ENCODE measurements at places on chromosomes 11 and 22. TPM values are rescaled to one million over a fixed set of nuclear protein-coding genes. Genes with fewer than 3 reads are reported as not detected.

The RCOR2 gene
- polyA plus RNA-seq, result not detected

The P4HA3 gene
- polyA plus RNA-seq, result 30.6 TPM

The ABCC8 gene
- not detected for polyA plus RNA-seq

The KDM4D gene
- 0.45 TPM for polyA plus RNA-seq

The C11orf52 gene
- polyA plus RNA-seq, result 0.78 TPM

GRCh38 chr22:35615156-35615555 is 2.0 kb downstream of the MB start:
- no peak overlapping the region for H3K4me3 ChIP-seq
- H3K27ac ChIP-seq, result no peak overlapping the region
- no peaks in the 10 kb centered on the region for H3K36me3 ChIP-seq
- DNase-seq, result peak; percentile 42
- 0 out of 2 replicates have a peak, but pooled peaks cover 5% of the 10 kb centered on the region for H3K4me1 ChIP-seq

DNA sequence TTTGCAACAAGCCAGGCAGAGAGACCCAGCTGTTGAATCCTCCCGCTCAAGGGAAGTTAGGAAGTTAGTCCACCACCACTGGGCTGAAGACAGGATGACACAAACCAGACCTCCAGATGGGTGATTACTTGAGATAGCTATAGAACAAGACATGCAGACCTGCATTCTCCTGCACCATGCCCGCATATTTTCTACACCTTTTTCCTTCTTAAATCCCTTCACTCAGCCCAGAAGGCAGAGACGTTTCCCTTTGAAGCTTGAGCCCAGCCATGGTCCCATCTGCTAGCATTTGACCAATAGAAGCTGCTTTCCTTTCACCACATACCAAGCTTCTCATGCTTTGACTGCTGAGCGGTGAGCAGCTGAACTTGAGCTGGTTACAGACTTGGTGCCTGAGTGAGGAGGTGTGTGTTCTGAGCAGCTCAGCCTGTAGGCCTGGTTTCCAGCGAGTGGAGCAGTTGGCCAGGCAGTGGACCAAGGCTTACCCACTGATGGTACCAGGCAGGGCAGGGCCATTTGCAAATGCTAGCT is 29.2 kb upstream of the CBX6 start:
- no peaks in the 10 kb centered on the region for H3K4me1 ChIP-seq
- no peak for DNase-seq
- H3K4me3 ChIP-seq, result no peak overlapping the region

GRCh38 chr11:35655856-35656255 is 6.7 kb upstream of the TRIM44 start:
- no peaks in the 10 kb centered on the region for H3K27me3 ChIP-seq
- H3K27ac ChIP-seq, result no peak overlapping the region
- H3K36me3 ChIP-seq, result no peaks in the 10 kb centered on the region
- no peaks in the 10 kb centered on the region for H3K4me1 ChIP-seq
- H3K4me3 ChIP-seq, result no peak overlapping the region
- DNase-seq, result no peak

DNA sequence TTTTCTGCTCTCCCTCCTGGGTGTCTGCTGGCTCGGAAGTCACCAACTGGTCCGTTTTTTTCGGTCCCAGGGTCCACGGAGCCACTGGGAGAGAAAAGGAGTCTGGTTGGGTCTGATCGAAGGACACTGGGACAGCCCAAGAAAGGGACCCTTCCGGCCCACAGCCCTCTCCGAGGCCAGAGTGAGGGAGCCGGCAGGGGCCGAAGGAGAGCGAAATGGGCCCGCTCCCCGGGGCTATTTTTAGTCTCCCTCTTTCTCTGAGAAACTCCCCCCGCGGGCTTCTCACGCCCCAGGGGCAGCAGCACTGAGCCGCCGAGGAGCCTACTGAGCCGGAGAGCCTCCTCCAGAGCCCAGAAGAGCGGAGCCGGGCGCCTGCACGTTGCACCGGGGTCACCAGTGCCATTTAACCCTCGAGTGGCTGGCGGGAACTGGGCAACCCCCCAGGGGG is 1.9 kb downstream of the ESAM start:
- H3K27me3 ChIP-seq, result peaks cover 60% of the 10 kb centered on the region
- H3K27ac ChIP-seq, result no peak overlapping the region
- H3K36me3 ChIP-seq, result no peaks in the 10 kb centered on the region
- H3K4me3 ChIP-seq, result no peak overlapping the region

DNA sequence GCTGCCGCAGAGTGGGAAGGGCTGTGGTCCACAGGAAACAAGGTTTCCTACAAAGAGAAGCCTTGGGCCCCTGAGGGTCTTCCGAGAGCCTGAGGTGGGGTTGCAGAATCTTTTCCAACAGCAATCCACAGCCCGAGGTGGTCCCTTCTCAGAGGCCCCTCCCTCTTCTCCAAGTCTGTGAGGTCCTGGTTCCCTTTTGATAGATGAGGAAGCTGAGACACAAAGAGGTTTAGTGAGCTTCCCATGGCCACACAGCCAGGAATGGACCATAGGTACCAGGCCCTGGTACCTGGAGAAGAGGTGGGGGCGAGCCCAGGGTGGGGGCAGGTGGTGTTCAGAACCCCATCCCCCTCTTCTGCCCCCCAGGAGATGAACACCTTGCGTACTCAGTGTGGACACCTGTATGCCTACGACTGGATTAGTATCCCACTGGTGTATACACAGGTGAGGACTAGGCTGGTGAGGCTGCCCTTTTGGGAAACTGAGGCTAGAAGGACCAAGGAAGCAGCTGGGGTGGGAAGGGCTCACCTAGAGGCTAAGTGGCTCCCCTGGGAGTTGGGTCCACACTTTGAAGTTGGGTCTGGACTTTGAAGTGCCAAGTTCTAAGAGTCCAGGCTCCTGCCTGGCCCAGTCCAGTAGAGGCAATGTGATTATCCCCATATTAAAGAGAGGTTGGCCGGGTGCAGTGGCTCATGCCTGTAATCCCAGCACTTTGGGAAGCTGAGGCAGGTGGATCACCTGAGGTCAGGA is 7.0 kb downstream of the BEST1 start:
- no peaks in the 10 kb centered on the region for H3K27me3 ChIP-seq
- 0 out of 2 replicates have a peak, but pooled peaks cover 4% of the 10 kb centered on the region for H3K36me3 ChIP-seq
- H3K4me1 ChIP-seq, result peaks cover 18% of the 10 kb centered on the region
- H3K27ac ChIP-seq, result no peak overlapping the region
- no peak for DNase-seq

DNA sequence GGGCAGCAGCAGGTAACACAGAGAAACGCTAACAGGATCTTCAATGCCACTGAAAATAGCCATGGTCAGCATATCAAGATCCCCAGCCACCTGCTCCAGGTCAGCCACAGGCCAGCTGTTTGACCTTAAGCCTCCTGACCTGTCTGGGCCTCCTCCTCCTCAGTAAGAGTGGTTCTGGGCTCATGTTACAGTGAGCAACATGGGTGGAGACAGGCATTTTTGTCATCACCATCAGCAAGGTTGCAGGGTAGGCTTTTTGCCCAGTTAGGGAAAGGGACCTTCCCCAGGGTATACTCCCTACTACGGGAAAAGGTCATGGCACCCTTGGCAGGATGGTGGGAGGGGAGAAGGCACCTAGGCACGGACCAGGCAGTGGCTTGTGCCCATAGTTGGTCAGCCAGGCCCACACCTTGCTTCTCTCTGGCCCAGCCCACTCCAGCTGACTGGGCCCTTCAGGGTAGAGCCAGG is 131.8 kb upstream of the PARVA start:
- H3K27me3 ChIP-seq, result no peaks in the 10 kb centered on the region
- H3K4me1 ChIP-seq, result peaks cover 13% of the 10 kb centered on the region
- peaks cover 24% of the 10 kb centered on the region for H3K36me3 ChIP-seq
- H3K27ac ChIP-seq, result peak overlapping the region; percentile 5
- H3K4me3 ChIP-seq, result no peak overlapping the region
- peak; percentile 45 for DNase-seq

- H3K4me1 ChIP-seq, result peaks cover 5% of the 10 kb centered on the region
- no peak overlapping the region for H3K27ac ChIP-seq
- no peak overlapping the region for H3K4me3 ChIP-seq
- peaks cover 10% of the 10 kb centered on the region for H3K27me3 ChIP-seq
- H3K36me3 ChIP-seq, result no peaks in the 10 kb centered on the region
Measured at GRCh38 chr11:23540101-23540561, 679.9 kb upstream of the CCDC179 start.

- H3K4me1 ChIP-seq, result peaks cover 11% of the 10 kb centered on the region
- H3K36me3 ChIP-seq, result 0 out of 2 replicates have a peak, but pooled peaks cover 5% of the 10 kb centered on the region
- no peak overlapping the region for H3K4me3 ChIP-seq
- no peaks in the 10 kb centered on the region for H3K27me3 ChIP-seq
- DNase-seq, result peak; percentile 75
Measured at GRCh38 chr11:129061492-129062230, 119.0 kb upstream of the TP53AIP1 start.

DNA sequence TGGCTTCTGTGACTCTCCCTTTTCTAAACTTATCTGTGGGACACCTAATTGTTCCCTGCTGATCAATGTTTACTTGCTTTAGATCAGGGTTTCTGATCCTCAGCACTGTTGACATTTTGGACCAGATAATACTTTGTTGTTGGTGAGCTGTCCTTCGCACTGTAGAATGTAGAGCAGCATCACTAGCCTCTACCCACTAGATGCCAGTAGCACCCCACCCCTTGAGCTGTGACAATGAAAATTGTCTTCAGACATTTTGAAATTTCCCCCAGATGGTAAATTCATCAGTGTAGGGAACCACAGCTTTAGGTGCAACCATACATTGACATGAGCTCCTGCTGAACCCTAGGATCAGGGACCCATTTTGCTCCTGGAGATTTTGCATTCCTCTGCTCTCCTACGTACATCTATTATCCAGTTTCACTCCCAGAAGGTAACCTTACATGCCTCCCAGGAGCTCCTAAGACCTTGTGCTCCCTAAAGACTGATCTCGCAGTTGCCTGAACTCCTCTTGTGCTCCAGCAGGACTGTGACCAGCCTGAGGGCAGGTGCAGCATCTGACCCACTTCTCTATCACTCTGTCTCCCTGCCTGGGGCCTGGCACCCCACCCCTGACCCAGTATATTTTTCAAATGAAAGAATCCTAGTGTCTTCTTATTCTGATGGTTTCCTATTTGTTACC is 107.8 kb downstream of the FAR1 start:
- no peak overlapping the region for H3K4me3 ChIP-seq
- no peaks in the 10 kb centered on the region for H3K36me3 ChIP-seq
- H3K27ac ChIP-seq, result no peak overlapping the region
- no peaks in the 10 kb centered on the region for H3K4me1 ChIP-seq
- DNase-seq, result peak; percentile 3

DNA sequence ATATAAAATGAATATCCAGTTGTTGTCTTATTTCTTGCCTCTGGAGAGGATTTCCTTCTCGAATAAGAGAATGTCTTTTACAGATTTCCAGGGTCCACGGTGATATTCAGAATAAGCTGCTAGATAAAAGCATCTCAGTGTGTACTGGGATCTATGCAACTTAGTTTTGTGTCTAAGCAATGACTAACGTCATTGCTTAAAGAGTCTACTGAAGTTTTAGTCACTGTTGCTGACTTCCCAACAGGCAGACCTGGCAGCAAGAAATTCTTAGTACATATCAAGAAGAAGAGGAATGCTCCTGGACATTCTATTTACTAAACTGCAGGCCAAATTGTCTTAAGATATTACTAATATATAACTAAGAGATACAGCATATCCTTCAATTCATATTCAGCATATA is 70.3 kb downstream of the SOX6 start:
- H3K36me3 ChIP-seq, result no peaks in the 10 kb centered on the region
- H3K27ac ChIP-seq, result no peak overlapping the region

- no peaks in the 10 kb centered on the region for H3K36me3 ChIP-seq
- H3K27ac ChIP-seq, result no peak overlapping the region
- H3K27me3 ChIP-seq, result no peaks in the 10 kb centered on the region
- H3K4me3 ChIP-seq, result no peak overlapping the region
- DNase-seq, result peak; percentile 75
Measured at GRCh38 chr11:132187814-132188213, 817.4 kb downstream of the NTM start.

Data from GM23248 (cell line).